Stimulated activated CD4-positive, alpha-beta T cell treated with anti-CD3 and anti-CD28 coated beads, Interleukin-4, amount 100 ng/mL, for 48 hours (primary cell): ENCODE measurements at places on chromosomes 6 and 20.
A peak's percentile ranks its signal among the peaks of the same experiment; 100 is the strongest.

DNA sequence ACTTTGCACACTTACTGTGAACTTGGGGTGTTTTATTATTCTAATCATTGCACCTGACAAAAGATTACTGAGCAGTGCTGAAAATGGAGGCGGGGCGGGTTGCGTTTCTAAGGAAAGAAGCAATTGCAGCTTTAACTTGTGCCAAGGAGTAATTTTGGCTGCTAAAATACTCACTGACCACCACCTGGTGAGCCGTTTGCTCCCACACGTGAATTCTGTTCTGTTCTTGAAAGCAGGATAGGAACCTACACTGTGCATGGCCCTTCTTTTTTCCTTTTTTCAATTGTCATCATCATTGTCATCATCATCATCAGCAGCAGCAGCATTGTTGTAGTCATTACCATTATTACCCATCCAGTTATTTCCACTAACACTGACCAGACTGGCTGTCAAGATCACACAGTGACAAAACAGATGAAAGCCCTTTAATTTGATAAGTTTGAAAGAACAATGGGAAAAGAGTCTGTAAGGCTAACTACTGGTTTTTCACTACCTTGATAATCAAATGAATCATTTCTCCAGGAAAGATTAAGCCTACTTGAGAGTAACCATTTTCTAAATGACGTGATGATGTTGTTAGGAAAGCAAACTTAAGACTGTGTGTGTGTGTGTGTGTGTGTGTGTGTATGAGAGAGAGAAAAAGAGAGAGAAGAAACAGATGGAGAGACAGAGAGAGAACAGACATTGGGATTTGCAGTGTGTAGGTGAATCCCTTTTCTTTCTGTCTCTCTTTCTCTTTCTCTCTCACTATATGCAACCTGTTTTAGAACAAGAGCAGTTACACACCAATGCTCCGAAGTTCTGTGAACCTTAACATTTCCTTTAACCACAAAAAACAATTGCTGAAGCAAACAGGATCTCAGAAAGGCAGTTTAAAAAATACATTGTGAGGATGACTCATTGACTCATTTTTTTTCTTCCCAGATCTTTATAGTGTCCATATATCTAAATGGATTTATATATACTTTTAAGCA lies 3.8 kb downstream of the RIPOR2 start:
- no peak for DNase-seq

DNA sequence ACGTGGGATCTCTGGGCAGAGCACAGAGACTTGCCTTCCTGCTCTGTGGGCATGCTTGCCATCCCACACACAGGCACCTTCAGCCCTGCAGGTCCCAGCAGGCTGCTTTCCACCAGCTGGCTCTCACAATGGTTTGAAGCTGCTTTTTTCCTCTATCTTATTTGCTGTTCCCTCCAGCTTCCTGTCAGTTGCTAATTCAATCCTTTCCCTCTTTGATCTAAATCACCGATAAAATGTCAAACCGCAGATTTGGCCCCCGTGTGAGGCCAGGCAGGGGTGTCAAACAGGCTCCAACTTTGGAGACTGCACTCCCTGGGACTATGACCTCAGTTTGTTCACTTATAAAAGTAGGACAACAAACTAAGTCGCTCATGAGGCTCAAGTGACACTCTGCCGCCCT lies 40.6 kb upstream of the PCMTD2 start:
- no peak for DNase-seq

DNA sequence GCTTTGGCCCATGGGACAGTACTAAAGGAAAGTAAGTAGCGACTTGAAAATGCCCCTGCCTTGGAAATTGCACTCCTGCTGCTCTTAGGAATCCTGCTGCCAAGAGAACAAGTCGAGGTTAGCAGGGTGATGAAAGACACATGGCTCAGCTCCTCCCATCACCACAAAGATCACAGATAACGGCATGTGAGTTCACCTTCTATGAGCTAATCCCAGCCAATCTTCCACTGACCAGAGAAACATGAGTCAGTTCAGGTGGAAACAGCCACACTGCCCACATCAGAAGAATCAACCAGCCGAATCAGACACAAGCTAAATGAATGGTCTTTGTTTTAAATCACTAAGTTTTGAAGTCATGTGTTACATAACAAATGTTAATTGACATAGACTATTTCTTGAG lies 106.3 kb downstream of the PRKN start:
- DNase-seq = no peak

DNA sequence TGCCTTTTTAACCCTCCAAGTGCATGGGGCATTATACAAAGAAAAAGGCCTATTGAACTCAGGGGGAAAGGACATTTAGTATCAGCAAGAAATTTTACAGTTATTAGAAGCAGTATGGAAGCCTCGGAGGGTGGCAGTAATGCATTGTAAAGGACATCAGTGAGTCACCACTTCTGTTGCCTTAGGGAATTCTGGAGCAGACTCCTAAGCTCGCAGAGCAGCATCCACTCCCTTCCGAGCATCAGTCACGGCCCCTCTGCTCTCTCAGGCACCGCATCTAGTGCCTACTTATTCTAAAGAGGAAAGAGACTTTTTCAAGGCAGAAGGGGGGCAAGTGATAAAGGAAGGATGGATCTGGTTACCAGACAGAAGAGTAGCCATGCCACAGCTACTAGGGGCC lies 296.5 kb downstream of the RNGTT start:
- DNase-seq = no peak

DNA sequence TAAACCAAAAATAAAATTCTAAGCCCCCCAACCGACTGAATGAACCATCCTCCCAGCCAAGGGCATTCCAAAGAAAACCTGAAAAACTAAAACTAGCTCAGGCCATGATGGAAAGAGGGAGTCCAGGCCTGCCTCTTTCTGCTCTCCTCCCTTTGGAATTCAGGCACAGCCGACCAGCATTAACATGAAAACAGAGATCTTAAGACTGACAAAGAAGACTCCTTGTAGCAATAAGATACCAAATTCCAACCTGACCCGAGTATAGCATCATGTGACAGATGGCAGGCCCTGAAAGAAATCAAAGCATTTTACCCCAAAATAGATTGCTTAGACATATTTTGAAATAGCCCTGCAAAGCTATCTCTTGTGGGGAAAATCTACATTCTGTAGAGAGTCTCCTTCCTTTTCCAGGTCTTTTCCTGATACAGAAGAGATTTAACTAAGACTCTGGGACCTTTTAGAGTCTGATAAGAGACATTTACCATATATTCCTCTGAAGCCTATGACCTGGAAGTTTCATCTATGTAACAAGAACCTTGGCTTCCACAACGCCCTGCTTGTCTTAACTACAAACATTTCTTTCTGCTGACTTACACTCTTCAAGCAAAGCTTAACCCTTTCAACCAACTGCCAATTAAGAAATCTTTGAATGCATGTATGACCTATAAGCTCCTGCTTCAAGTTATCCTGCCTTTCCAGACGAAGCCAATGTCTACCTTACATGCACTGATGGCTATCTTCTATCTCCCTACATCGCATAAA lies 22.2 kb upstream of the TXLNB start:
- DNase-seq = no peak

DNA sequence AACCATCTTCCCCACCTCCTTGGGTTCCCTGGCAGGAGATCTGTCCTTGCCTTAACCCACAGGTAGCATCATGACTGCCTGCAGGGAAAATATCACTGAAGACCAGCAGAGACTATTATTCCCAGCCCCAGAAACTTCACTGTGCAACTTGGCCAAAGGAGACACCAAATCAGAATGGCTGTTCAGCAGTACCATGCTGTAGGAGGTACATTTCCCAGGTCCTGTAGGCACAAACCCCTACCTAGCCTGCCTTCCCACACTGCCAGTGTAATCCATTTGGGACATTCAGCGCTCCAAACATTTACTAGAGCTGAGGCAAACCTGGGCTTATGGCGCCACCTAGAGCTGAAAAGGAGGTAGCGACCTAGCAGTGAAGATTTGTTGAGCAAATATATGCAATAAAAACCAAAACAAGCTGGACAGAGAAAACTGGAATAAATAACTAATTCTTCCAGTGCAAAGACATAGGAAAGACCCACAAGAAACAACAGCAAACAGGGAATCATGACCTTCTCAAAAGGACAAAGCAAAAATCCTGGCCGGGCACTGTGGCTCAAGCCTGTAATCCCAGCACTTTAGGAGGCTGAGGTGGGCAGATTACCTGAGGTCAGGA lies 60.3 kb downstream of the VTA1 start:
- peak; percentile 19 for DNase-seq

- no peak for DNase-seq
Observed at GRCh38 chr6:72739368-72739779, 117.5 kb downstream of the KCNQ5 start.

DNA sequence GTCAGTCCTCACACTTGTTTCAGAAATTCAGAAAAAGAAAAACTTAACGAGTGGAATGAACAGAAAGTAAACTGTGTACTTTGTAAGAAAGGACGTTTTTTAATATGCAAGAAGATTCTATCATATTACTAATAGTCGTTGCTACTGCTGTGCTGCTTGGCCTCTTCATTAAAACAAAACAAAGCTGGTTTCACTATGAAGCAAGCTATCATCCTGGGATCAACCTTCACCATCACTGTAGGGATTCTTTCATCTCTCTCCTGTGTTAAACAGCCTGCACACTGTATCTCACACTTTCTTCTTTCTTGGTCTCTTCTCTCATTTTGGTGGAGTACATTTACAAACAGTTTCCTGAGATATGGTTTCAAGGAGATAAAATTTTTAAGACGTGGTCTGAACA lies 284.2 kb downstream of the BTBD9 start:
- DNase-seq = no peak

GRCh38 chr20:8932192-8933165 lies 136.4 kb upstream of the PLCB4 start:
- DNase-seq = no peak

GRCh38 chr6:15793826-15794225 lies 131.0 kb upstream of the DTNBP1 start:
- no peak for DNase-seq

GRCh38 chr6:116090251-116090650 lies 10.4 kb upstream of the NT5DC1 start:
- no peak for DNase-seq

GRCh38 chr6:35248300-35248699 lies 11.2 kb upstream of the ZNF76 start:
- DNase-seq = no peak

GRCh38 chr6:105692613-105693215 lies 289.8 kb upstream of the PREP start:
- DNase-seq = no peak

DNA sequence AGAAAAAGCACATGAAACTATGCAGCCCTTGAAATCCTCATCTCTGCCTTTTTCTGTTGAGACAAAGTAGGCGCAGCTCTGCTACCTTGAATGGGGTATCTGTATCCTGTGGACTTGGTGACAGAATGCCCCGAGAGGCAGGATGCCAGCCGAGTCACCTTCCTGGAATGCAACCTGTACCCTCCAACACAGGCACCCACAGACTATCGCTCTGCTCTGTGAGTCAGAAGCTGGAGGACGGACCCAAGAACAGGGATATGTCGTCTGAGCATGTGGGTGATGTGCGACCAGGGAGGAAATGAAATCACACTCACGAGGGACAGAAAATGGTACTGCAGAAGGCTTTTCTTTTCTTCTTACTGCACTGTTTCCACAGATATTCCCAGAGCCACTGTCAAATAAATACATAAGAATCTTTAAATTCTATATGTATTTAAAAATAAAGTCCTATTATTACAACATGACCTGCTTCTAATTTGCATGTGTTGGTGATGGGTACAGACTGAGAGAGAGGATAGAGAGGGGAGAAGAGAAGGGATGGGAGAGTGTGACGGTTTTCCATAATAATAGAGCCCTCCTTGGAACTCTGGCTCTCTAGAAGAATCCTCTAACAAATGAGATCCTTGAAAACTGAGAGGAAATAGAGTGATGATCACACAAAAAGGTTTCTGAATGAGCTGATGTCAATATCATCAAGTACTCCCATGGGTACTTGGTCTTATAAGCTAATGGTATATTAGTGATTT lies 308.1 kb downstream of the FOXC1 start:
- peak; percentile 17 for DNase-seq

- DNase-seq = no peak
Observed at GRCh38 chr6:29811377-29811776, 16.2 kb upstream of the HLA-G start.

DNA sequence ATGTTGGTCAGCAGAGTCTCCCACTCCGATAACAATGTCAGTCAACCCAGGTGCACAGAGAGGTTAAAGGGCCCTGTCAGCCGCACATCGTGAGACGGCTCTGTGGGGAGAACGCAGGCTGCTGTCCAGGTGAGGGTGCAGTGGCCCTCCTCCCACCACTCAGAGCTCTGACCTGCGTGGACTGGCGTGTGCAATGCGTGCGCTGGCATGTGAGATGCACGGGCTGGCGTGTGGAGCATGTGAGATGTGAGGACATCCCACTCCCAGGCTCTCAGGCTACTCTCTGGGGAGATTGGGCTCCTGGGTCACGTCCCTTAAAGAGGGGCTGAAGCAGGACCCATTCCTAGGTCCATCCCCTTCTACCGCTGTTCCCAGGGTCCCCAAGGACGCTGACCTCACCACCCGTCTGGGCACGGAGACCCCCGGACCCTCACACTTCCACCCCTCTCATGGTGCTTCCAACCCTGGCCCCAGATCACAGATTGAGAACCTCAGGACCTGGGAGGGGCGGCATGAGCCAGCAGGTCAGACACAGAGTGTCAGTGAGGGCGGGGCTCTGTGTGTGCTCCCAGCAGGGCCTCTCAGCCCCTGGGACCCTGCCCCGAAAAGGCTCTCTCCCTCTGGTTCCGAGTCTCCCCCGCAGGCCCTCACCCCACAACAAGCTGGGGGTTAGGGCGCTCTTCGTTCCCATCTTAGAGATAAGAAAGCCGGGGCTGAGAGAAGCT lies 8.6 kb upstream of the FRMD1 start:
- no peak for DNase-seq

DNA sequence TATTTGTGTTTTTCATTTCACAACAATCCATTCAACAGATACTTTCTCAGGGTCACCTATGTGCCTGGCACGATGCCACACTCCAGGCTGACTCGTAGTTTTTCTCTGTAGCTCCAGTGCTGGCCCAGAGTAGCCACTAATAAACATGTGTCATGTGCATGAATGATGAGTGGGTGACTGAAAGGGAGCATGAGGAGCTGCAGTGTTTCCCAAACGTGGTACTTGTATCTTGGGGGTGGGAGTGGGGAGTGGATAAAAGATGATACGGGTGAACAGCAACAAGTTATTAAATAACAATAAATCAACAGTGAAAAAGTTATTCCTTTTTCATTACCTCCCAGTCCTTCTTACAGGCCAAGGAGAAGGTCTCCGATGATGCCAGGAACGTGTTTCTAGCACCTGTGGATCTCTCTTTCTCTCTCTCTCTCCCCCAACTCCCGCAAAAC lies 17.1 kb downstream of the SRXN1 start:
- DNase-seq = no peak

DNA sequence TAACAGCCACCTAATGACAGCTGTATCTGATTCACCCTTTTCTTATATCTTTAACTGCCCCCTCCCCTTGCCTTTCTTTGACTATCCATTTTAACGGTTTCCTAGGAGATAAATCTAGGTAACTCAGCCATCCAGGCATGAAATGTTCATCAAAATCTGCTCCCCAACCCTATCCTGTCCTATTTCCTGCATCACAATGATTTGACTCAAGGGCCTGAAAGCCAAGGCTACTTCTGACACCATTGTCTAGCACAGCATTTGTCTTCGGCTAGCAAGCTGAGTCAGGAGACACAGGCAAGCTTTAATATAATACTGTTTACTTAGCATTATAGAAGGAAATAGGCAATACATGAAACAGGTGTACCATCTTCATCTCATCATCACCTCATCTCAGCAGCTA lies 31.6 kb upstream of the MANEA start:
- no peak for DNase-seq

- no peak for DNase-seq
Observed at GRCh38 chr20:42678895-42679294, 510.8 kb downstream of the PTPRT start.
